ENCODE measurements at places on chromosomes 2 and 18.

DNA sequence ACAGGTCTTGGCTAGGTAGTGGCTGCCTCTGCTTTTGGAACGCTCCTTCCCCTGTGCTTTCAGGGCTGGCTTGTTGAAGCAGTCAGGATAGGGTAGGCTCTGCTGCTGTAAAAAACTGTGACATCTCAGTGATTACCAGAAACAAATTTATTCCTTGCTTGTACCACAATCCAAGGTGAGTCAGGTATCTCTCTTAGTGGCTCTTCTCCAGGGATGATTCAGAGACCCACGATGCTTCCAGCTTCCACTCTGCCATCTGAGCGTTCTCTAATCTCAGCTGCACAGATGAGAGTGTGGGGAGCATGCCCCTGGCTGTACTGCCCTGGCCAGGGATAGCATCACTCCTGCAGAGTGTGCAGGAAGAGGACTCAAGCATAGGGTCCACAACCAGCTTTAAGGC, 174.9 kb downstream of the VAPA start:
- no peak for DNase-seq

DNA sequence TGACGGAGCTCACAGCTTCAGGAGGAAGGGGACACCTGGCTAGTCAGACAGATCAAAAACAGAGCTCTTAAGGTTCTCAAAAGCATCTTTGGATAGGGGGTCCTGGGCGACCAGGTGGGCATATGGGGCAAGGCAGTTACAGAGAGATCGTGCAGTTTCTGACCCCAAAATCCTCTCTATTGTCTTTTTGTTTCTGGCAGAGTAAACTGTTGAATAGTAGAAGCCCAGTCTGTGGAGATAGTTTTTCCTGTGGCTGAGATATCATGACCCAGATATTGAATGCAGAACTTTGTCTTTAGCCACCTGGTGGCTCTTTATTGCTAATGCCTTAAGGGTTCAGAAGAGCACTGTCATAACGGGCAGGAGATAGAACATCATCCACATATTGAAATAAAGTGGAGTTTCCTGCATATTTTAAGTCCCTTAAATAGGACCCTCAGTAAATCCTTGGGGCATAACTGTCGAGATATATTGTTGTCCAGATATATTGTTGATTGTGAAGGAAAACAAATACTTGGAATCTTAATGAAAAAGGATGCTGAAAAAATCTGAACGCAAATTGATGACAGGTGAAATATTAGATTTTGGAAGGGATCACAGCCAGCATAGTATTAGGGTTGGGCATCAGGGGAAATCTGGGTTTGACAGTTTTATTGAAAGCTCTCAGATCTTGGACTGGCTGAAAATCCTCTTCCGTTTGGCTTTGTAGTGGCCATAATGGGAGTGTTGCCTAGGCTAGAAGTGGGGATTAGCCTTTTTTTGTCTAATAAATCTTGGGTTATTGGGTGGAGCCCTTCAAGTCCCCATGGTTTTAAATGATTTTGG, 14.1 kb upstream of the ZDBF2 start:
- DNase-seq, result no peak

DNA sequence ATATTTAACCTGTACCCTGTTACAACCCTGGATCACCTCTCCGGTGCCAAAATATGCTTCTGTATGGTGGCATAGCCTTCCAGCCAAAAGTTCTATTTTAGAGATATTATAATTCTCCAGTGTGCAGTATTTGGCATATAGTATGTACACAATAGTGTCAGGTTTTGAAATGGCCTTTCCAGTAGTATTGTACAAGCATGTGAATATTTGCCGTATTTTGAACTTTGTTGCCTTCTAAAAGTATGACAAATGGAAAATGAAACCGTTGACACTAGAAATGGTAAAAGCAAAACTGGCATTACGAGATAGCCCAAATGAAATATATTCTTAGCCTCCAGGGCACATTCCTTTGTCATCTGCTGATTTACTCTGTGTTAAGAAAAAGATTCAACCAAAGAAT, 431.2 kb downstream of the LRP1B start:
- DNase-seq, result no peak

- no peak for DNase-seq
Observed at GRCh38 chr2:134683561-134684112, 35.2 kb downstream of the TMEM163 start.

DNA sequence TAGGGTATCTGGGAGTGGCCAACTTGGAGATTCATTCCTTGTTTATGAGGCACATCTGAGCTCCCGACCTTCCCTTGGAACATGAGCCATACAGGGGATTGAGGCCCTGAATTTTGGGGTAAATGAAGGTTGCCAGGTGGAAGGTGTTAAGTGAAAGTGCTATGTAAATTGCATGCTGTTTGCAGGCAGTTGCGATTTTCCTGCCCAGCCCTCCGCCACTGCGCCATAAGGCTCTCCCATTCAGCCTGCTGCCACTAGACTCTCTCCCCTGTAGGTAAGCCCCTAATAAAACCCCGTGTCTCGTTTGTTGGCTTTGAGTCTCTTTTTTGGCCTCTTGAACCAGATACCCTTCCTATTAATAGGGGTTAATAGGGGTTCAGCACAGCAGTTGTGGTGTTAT, 33.8 kb downstream of the PCARE start:
- no peak for DNase-seq

DNA sequence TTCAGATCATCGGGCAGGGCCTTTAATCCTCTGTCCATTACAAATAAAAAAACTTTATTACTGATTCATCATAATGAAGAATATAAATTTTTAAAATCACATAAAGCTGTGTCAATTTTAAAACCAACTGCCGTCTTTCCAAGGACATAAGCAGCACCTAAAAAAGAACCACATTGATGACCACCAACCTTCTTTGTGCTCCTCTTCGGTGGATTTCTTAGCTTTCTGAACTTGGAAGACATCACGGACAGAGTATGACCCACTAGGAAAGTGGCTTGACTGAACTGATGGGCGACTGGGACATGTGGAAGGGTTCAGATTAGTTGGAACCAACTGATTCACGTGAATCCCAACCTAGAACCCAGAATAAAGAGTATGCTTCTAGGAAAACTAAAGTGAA, 68.9 kb downstream of the EIF5B start:
- DNase-seq, result no peak

GRCh38 chr2:204681412-204681811, 136.1 kb downstream of the PARD3B start:
- DNase-seq, result no peak

DNA sequence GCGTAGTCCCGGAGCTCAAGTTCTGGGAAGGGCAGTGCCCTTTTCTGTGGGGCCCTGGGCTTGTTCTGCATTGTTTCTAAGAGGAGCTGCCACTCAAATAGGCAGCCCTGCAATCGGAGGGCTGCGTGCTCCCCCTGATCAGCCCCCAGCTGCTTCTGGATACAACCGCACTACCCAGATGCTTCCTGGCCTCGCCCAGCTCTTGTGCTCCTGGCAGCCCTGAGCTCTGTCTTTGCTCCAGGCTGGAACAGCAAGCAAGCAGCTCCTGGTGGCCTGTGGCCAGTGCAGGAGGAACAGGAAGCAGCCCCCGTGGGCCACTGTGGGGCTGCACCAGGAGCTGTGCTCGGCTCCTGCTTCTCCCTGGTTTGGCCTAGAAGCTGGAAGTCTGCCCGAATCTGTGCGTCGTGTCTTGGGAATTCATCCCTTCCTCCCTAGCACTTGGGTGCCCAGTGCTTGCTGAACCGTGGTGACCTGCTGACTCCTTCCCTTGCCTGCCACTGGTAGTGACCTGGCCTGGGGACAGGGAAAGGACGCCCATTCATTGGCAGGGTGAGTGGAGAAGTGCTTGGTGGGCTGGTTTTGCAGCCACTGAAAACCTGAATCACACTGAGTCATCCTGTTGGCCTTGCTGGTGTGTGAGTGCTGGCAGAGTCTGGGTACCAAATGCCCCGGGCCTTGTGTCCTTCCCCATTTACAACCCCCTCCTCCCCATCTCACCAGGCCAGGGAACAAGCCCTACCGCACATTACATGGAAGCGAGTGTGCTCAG, 27.3 kb upstream of the NTSR2 start:
- no peak for DNase-seq

DNA sequence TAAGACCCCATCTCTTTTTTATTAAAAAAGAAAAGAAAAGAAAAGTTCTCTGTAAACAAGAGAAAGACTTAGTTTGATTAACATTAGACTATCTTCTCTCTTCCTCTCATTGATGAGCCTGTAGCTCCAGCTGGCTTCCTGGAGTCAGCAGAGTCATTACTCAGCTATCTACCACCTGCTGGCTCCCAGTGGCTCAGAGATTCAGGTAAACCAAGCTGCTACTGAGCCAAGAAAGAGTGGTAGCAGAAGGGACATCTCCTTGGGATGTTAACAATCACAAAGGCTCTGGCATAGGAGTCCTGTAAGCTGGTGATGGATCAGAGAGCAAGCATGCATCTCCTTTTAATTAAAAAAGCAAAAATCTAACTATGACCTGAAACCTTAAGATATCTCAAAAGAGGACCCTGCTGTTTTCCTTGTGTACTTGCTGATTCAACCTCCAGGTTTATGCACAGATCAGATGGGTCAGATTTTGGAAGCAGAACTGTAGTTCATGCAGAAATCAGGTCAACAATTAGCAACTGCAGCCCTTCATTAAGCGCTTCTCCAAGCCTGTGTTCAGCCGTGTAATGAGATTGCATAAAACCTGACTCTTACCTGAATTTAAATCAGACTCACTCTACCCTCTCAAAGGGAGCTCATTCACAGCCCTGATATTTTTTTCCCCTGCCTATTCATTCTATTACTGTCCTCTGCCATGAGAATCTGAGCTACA, 225.8 kb downstream of the RNF152 start:
- no peak for DNase-seq
